Skeletal muscle cell (primary cell): ENCODE measurements at places on chromosomes 7 and 10.

DNA sequence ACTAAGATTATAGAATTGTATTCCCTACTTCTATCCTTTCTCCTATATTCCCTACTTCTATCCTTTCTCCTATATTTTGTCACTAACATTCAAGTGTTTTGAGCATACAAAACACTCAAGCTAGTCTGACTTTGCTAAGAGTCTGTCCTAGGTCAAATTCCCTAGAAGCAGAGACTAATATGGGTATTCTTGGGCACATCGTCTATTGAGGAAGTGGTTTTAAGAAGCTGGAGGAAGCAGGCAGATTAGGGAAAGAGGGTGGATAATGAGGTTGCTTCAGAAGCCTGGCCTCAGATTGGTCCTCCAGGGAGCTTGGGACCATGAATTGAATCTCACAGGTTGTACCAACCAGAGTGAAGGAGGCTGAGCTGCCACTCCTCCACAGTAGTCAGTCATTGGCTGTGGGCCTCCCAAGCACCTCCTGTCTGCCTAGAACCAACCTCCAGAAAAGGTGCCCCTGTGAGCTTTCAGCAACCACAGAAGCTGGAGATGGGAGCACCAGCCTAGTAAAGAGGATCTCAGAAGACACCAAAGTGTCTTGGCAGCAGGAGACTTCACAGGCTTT lies 295.9 kb upstream of the PHF14 start:
- DNase-seq = no peak

DNA sequence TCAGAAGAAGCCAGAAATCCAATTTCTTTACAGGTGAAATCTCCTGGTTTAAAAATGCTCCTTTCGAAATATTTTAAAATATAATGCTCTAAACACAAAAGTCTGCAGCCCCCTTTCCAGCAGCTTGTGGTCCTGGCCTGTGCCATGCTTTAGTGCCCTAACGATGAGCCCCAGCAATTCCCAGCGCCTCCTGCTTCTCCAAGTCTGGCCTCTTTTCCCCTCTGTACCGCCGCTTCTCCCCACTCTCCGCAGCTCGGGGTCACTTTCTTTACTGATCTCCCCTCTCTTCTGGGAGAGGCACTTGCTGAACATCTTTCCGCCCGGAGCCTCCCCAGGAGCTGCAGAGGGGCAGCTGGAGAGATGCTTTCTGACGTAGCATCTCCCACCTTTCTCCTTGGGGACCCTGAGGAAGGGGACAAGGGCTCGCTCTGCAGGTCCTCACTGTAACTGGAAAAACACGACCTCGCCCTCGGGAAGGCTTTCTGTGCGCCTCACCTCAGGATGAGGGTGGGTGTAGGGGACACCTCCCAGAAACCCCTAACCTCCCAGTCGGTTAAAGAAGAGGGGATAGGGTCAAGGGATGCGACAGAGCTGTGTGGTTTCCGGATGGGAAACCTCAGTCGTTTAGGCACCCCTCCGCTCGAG lies 565 bp upstream of the INA start:
- DNase-seq = no peak

DNA sequence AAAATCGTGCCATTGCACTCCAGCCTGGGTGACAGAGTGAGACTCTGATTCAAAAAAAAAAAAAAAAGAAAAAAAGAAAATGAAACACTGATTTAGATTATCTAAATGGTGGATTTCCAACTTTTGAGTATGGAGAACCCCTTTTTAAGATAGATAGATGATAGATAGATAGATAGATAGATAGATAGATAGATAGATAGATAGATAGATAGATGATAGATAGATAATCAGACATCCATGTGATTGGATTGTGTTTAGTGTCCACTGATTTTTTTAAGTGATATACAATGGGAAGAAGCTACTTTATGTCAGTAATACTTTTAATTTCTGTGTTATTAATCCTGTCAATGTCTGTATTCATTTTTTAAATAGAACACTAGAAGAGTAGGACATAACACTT lies 6.0 kb downstream of the OIT3 start:
- DNase-seq = no peak

GRCh38 chr7:34550996-34551395 lies 107.0 kb upstream of the NPSR1 start:
- DNase-seq = no peak

DNA sequence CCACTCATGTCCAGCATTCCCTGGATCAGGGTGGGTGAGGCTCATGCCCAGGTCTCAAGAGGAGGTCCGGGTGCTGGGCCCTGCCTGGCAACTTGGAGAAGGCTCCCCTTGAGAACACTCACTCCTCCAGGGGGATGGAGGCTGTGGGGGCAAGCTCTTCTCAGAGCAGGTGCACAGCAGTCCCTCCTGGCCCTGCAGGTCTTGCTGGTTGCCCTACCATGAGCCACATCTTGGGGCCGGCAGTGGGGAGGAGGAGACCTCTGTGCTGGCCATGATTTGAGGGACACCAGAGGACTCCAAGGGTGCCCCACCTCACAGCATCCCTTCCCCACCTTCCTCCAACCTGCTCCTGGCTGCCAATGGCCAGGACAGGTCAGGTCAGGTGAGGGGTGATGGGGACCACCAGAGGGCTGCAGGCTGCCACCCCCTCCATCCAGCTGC lies 87.4 kb upstream of the RET start:
- DNase-seq = no peak

- DNase-seq = no peak
Measured at GRCh38 chr7:30841025-30841735, 70.0 kb downstream of the MINDY4 start.
